ENCODE measurements at places on chromosomes 16 and 17. TPM values are rescaled to one million over a fixed set of nuclear protein-coding genes. Genes with fewer than 3 reads are reported as not detected.
A peak's percentile ranks its signal among the peaks of the same experiment; 100 is the strongest.

DNA sequence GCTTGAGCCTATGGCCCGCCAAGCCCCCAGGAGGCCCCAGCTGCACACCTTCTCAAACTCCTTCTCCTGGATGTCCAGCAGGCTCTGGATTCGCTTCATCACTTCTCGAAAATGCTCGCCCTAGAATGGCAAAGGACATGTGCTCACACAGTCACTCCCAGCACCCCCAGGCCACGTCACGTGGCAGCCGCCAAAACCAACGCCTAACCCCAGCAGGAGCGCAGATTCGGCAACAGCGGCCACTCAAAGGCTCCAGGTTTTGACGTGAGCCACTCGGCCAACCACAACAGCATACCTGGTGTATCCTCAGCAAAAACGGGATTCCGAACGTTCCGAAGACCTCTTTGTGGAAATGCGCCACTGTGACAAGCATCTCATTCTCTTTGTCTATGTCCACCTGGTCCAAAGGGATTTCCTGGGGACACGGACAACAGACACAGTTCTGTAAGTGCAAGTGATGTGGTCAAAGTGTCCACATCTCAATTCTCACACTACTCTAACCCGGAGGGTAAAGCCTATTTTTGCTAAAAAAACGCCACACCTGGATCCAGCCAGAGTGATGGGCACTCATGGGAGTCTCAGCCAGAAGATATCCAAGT, 12.7 kb downstream of the LITAFD start:
- no peak for DNase-seq

DNA sequence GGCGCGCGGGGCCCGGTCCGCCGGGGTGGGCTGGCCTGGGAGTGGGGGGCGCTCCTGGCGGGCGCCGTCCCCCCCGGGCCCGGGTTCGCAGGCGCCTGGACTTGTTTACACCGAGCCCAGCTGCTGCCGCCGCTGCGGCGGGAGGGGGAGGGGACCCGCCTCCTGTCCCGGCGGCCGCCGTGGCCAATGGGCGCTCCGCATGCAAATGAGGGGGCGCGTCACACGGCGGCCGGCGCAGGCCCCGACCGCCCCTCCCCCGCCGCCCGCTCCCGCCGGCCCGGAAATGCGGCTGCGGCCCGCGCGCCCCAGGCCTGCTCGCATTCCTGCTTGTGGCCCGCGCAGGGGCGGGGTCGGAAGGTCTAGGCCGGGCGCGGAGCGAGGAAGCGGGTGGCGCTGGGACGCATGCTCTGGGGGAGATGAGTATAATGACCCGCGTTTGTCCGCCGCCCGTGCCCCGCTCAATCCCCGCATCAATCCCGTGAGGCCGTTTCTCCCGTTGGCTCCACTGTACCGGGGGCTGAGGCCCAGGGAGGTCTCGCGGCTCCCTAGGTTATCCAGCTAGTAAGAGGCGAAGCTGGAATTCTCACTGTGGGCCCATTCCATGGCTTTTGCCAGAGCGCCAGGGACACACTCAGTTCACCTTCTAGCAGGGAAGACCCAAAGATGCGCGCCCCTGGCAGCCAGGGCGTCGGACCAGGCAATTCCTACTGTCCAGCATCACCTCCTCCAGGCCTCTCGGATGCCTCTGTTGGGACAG, at the start of gene YPEL3:
Gene YPEL3 (minus strand): TSS at position 109 of the 757 bp plus-strand sequence. CDS start 731 bp downstream, outside the sequence.
- peak; percentile 55 for DNase-seq

DNA sequence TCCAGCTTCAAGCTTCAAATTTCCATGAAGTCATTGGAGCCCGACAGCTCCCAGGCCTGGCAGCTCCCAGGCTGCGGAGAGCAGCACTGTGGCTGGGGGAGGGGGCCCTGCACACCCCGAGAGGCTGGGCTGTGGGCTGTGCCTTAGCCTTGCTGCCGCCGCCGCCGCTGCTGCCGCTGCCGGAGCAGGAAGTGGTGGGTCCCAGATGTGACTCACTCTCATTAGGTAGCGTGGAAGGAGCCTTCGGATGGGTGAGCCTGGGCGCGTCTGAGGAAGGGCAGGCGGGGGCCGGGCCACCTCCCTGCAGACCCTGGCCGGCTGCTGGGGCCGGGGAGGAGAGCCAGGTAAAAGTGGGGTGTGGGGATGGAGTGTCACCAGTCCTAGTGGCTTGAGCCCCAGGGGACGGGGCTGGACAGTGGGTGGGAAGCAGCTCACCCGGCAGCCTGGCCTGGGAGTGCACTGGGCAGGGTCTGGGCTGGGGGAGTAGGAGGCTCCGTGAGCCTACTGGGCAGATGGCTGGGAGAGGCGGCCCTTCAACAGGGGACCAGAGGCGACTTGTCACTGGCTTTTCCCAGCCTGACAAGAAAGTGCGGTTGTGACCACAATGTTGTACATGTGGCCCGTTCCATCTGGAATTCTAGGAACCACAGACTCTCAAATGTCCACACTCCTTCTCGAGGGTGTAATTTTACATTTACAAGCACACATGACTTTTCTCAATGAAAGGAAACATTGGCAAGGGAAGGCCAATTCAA, at the start of gene ADCY7:
Gene ADCY7 (plus strand): TSS at position 215 of the 755 bp plus-strand sequence. CDS start 21,629 bp downstream, outside the sequence.
- peak; percentile 71 for DNase-seq

GRCh38 chr16:13335879-13336278, 434.5 kb downstream of the SHISA9 start:
- no peak for DNase-seq

DNA sequence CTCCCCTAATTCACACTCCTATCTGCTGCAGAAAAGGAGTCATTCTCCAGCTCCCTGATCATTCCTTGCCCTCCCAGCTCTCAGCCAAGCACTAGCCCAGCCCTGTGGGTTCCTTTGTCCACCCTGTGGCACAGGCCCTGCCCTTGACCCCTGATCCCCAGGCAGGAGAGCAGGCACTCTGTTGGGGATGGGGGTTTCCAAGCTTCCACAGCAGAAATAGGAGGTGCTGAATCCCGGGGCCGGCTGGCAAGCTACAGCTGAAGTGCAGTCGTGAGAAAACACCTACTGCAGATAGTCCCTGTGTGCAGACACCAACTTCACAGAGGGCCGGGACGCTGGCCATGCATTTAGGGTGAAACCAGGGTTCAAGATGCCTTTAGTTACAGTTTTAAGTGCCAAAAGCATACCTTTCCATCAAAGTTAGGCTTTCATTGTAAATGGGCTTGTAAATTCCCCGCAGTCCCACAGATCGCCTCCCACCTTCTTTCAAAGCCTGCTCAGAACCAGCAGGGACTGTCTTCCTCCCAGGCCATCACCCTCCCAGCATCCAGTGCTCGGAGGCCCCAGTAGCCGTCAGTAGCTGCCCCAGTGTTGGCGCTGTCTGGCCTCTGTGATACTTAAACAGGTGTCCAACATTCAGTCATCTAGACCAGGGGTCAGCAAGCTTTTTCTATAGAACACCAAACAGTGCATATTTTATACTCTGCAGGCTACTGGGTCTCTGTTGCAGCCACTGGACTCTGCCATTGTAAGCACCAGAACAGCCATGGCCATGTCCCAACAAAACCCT, 10.6 kb downstream of the CPSF4L start:
- DNase-seq: no peak

DNA sequence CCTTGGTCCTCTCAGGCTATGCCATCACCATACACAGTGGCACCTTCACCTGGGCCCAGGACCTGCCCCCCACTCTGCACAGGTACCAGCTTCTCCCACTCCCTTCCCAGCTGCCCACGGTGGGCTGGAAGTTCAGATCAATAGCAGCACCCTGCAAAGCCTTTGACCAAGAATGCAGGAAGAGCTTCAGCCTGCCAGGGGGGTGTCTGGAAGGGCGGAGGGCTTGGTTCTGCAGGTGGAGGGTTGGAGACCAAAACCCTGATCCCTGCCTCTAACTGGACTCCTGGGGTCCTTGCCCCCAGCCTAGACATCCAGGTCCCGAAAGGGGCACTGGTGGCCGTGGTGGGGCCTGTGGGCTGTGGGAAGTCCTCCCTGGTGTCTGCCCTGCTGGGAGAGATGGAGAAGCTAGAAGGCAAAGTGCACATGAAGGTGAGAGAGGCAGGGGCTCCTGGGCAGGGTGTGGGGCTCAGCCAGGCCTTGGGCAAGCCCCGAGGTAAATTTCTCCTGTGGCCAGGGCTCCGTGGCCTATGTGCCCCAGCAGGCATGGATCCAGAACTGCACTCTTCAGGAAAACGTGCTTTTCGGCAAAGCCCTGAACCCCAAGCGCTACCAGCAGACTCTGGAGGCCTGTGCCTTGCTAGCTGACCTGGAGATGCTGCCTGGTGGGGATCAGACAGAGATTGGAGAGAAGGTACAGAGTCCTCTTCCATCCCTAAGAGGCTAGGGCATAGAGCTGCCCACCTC, 34.3 kb downstream of the ABCC3 start:
- DNase-seq: no peak

- DNase-seq: no peak
Observed at GRCh38 chr17:8837563-8838075, 29.9 kb downstream of the PIK3R6 start.

- DNase-seq: no peak
Observed at GRCh38 chr16:8548166-8548565, 42.1 kb downstream of the TMEM114 start.

GRCh38 chr17:71976011-71976649, 144.7 kb upstream of the SOX9 start:
- DNase-seq: peak; percentile 63

- no peak for DNase-seq
Observed at GRCh38 chr17:70298929-70299531, 129.7 kb downstream of the KCNJ2 start.

DNA sequence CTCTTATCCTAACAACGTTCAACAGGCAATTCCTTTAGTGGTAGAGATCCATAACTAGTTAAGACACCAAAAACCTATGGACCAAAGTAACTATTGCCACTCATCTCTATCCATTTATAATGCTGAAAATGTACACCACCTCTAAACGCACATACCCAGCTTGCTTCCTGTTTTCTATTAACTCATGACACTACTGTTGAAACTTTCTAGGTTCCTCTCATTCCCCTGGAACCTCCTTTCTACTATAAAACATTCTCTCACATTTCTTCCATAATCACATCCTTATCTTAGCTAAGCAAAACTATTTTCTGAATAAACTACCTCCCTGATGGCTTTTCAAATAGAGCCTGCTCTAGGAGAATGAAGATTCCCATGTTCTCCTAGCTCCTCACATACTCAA, 42.9 kb upstream of the KSR1 start:
- no peak for DNase-seq

DNA sequence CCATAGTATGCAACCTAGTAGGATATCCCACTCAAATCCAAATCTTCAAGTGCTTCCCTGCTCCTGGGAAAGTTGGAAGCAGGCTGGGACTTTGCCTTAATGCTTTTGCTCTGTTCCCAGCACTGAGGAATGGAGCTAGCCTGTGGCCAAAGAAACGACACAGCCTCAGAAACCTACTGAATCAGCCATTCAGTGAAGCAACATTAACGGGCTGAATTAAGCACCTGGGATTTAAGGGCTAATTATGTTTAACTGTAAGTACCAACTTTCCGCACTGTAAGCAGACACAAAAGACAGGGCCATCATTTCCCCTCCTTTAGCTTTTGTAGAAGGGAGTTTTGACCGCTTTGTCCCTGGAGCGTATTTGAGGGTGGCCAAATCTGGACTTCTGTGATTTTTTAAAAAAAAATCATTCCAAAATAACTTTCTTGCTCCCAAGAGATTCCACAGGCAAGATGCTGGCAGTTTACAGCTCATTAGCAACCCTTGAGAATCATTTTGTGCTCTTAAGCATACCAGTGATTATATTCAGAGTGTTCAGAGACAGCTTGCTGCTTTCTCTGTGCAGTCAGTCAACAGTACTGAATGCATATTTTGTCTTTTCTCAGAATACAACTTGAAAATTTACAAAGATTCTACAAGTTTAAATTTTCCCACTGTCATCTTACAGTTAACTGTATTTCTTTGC, 17.6 kb upstream of the NOL11 start:
- no peak for DNase-seq

DNA sequence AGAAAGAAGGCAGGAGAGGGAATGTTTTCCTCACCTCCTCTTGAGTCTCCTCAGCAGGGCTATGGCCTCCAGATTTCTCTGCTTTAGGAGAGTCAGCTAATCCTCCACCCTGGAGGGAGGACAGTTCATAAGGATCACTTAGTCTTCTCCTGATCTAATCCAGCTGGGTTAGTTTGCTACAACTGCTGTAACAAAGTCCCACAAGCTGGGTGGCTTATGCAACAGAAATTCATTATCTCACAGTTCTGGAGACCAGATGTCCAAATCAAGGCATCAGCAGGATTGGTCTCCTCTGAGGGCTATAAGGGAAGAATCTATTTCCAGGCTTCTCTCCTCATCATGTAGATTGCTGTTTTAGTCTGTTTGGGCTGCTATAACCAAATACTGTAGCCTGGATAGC, 40.6 kb upstream of the XYLT1 start:
- no peak for DNase-seq

The CTRB2 gene
- not detected for total RNA-seq

The GLIS2 gene
- 11.5 TPM for total RNA-seq

The HP gene
- not detected for total RNA-seq

The RNU2-1 gene
- total RNA-seq: not detected

The DNAJA2 gene
- 68.4 TPM for total RNA-seq

The INTS2 gene
- 13.3 TPM for total RNA-seq

The CFAP97D1 gene
- not detected for total RNA-seq

The TBC1D3H gene
- total RNA-seq: not detected

The CHST6 gene
- 1.6 TPM for total RNA-seq

The EXOC3L1 gene
- 0.25 TPM for total RNA-seq
